ENCODE measurements at places on chromosomes 7 and 10.

DNA sequence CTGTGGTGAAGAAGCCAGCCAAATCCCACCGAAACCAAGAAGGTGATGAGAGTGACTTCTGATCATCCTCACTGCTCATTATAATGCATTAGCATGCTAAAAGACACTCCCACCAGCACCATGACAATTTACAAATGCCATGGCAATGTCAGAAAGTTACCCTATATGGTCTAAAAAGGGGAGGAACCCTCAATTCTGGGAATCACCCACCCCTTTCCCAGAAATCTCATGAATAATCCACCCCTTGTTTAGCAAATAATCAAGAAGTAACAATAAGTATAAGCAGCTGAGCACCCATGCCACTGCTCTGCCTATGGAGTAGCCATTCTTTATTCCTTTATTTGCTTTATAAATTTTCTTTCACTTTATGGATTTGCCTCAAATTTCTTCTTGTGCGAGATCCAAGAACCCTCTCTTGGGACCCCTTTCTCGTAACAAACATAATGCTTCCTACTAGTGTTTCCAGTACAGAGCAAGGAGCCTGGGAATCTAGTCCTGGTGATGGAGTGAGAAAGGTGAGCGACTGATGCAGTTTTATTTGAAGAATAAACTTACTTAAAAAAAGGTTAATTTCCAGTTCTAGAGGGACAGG lies 18.4 kb upstream of the EXOC6 start:
- DNase-seq = no peak

- no peak for DNase-seq
These were observed 3.0 kb upstream of the CRYGN start for GRCh38 chr7:151442776-151443496.

- no peak for DNase-seq
These were observed 84.7 kb downstream of the SPAG6 start for GRCh38 chr10:22429981-22430421.

DNA sequence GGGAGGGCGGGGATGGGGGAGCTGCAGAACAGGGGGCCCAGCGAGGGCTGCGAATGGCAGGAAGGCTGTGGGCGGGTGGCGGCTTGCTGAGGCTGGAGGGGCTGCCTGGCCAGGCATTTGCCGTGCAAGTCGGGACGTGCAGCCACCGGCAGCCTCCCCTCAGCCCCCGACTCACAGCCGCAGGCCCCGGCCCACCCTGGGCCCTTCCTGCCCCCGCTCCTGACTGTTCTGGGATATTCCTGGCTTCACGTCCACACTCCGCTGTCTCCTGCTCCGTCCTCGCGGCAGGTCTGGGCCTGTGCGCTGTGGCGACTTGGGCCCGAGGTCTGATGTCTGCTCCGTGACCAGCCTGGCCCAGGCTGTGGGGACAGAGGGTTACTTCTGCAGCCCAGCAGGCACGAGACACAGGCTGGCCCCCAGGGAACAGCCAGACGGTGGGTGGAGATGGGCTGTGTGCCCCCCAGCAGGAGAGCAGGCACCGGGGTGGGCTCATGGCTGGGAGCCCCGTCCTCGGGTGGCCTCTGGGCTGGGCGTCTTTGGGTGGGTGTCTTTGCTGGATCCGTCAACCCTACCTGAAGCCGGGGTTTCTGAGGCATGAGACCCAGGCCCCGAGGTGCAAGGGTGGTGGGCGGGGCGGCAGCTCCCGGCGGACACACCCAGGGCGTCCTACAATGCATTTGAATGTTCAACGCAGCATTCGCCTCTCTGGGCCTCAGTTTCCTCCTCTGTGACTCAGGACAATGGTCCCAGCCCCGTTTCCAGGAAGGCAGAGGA lies 86.5 kb downstream of the FOXL3 start:
- no peak for DNase-seq

GRCh38 chr10:101228153-101228965 lies 904 bp downstream of the LBX1 start:
- DNase-seq = no peak

Measured in hippocampal formation (tissue), 2 donors.